ENCODE measurements at places on chromosomes 4 and X.

DNA sequence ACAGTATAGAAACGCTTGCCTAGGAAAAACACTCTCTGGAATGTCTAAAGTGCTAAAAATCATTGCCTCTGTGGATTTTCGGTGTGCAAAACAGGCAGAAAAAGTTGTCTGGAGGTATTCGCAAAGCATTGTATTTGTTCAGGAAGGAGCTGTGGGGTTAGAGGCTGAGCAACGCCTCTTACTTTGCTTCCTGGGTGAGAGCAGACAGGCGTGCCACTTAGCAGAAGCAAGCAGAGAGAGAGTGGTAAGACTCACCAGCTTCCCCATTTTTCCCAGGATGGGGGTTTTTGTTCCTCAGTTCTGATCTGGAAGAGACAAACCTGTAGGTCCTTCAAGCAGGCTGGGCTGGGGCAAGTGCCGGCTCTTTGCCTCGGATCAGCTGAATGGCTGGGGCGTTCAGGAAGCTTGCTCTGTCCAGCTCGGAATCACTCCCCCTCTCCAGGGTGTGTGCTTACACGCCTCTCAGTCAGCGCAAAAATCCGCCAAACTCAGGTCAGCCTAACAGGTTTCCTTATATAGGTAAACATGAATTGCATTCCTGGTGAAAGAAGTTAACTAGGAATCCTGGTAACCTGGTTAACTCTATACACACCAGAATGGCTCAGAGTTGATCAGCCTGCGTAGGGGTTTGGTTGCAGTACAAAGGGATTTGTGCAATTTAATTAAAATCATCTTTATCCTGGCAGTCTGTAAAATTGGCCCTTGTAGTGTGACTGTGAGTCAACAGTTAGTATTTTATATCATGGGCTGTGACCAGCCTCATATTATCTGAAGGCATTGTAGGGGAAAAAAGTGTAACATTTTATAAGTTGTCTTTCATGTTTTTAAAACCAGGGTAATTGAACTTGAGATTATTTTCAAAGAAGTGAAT lies 213.1 kb upstream of the MID1 start:
- DNase-seq = no peak

DNA sequence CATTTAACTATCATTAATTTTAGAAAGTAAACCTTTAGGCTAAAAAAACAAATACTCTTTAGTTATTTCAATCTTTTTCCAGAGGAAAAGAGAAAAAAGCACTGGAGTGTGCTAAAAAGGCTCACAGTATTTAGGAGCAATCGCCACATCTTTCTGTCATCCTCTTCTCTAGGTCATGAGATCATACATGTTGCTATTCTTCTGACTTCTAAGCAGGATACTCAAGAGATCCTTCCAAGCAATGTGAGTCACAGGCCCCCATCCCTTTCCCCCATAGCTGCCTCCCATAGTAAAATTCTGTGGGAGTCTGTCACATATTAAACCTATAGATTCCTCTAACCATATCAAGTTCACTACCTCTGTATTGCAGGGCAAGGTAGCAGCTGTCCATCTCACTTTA lies 7.7 kb downstream of the EDNRA start:
- no peak for DNase-seq

- DNase-seq = no peak
These were observed 5.2 kb upstream of the PCDH10 start for GRCh38 chr4:133143775-133144430.

DNA sequence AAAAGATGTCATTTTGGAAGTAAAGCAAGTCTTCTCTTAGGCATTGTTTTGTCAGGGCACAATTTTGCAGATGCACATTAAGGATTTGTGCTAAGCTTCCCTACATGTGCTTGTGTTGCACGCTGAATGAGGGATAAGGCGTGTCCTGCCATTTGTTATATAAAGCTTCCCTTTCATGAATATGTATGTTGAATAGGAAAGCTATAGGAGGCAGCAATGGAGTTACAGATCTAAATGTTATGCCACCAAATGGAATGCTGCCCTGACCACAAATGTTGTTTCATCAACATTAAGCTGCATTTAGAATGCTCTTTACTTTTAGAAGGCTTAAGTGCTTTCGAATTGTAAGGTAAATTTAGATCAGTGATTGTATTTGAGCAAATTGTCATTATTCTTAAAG lies 20.9 kb downstream of the SGMS2 start:
- no peak for DNase-seq

- no peak for DNase-seq
These were observed 50.1 kb downstream of the GABRG1 start for GRCh38 chr4:46073778-46074177.

GRCh38 chr4:141140391-141141200 lies 7.3 kb upstream of the RNF150 start:
- no peak for DNase-seq

GRCh38 chr4:34139346-34139745 lies 2105.0 kb downstream of the ARAP2 start:
- DNase-seq = no peak

DNA sequence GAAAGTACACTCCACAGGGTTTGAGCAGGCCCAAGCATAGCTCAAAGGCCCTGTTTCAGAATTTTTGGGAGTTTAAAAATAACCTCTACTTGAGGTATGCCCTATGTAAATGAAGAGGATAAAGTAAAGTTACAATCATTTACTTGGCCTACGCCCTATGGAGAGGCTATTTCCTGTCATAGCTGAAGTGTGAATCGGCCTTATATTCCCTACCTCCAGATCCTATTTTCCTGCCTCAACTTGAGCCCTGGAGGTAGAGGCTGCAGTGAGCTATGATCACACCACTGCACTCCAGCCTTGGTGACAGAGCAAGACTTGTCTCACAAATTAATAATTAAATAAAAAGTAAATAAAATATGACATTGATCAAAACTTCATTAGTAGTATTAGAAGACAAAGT lies 11.5 kb upstream of the TXLNG start:
- no peak for DNase-seq

DNA sequence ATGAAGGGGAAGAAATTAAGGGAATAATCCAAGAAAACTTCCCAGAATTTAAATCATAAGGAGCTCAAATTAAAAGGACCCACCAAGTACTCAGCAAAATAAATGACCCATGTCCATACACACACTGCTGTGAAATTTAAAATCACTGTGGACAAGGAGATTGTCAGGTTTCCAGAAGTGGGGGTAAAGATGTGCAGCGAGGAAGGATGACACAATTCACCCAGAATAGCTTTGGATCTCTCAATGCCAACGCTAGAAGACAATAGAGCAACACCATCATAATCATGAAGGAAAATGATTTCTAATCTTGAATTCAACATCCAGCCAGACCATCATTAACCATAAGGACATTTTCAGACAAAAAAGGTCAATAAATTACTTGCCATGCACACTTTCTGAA lies 65.7 kb downstream of the CASK start:
- DNase-seq = no peak

- no peak for DNase-seq
These were observed 59.8 kb downstream of the CASK start for GRCh38 chrX:41863343-41864203.

DNA sequence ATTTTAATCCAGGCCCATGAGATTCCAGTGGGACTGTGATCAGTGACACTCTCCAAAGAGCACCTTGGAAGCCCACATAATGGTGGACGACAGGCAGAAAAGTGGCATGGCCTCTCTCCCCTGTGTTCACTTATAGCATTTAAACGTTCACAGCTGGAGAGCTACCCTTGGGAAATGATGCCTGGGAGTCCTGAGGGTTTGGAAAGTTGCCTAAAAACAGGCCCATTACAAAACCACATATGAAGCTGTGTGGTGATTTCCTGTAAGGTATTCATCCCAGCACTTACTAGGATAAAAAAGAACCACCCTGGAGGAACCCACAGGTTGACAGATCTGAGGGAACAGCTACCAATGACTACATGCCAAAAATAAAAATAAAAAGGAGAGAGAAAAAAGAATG lies 193.2 kb downstream of the RASL11B start:
- DNase-seq = no peak

DNA sequence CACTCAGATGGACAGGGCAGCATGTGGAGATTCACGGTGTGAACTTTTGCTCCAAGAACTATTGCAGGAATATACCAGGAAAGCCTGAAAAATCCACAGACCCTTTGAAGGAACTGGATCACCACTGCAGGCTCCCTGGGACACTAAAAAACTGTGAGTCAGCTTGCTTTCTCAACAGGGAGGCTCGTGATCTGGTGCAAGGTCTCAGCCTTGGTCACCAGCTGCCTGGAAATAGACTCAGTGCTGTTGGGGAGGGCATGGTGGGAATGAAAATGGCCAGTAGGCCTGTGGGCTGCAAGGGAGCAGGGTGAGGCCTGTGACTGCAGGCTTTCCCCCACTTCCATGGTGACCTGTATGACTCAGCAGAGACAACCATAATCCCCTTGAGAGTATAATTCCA lies 426.4 kb upstream of the RPS6KA3 start:
- no peak for DNase-seq

- no peak for DNase-seq
These were observed 63.6 kb downstream of the SMIM20 start for GRCh38 chr4:25977397-25978170.

- DNase-seq = no peak
These were observed 27.9 kb upstream of the PAPSS1 start for GRCh38 chr4:107747748-107748486.

DNA sequence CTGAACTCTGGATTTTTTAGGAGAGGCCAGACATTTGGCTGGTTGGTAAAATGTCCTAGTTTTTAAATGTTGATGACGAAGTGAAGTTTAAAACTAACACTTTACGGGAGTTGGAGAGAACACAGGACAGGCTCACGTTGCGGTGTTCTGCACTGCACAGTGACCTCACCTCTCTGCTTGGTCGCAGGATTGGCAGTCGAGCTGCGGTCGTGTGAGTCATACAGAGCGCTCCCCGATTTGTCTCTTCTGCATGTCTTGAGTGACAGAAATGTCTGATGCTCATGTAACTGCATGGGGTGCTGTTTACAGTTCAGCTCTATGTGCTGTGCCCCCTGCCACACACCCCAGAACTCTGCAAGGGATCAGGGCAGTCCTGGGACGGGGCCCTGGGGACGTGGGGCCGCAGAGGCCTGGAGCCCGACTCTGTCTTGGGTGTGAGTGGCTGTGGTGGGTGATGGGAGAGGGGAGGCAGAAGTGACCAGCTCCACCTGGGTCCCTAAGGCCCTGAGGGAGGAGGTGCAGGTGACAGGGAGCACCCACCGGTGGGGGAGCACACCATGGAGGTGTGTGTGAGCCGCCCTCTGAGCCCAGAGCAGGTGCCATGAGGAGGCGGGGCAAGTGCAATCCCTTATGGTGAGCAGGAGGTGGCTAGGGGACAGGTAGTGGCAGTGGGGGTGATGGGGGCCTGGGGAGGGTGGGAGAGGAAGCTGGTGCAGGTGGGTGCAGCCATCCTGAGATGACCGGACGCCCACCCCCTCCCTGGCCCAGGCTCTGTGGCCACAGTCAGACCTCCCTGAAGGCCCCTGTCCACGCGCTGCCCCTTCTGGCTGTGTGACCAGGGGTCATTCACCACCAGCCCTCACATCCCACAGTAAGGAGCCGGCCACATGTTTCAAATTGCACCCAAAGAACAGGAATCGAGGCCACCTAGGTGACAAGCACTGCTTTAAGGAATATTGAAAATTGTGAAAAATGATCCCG lies 77.9 kb upstream of the ADRA2C start:
- DNase-seq = no peak

DNA sequence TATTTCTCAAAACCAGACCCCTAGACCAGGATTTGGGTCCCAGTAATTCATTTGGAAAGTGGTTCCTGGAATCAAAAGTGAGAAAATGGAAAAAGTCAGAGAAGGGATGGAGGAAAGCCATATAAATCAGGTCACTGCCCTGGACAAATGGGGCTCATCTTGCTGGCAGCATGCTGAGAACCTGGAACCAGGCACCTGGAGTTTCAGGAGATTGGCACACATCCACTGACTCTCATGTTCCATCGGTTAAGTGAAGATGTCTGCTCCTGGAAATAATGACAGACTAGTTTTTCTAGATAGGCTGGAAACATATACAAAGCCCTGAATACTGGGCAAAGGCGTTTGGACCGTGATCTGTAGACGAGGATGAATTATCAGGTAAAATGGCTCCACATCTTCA lies 163.6 kb upstream of the HS3ST1 start:
- no peak for DNase-seq

- DNase-seq = no peak
These were observed 99.9 kb upstream of the ADRA2C start for GRCh38 chr4:3666263-3666662.

GRCh38 chrX:110847334-110847733 lies 51.7 kb upstream of the CHRDL1 start:
- no peak for DNase-seq

- no peak for DNase-seq
These were observed 288.4 kb downstream of the KLHL4 start for GRCh38 chrX:87805829-87806490.

- no peak for DNase-seq
These were observed 45.8 kb upstream of the FBXW7 start for GRCh38 chr4:152581536-152582160.

GRCh38 chrX:78024349-78025059 lies 55.1 kb upstream of the PGAM4 start:
- DNase-seq = no peak

DNA sequence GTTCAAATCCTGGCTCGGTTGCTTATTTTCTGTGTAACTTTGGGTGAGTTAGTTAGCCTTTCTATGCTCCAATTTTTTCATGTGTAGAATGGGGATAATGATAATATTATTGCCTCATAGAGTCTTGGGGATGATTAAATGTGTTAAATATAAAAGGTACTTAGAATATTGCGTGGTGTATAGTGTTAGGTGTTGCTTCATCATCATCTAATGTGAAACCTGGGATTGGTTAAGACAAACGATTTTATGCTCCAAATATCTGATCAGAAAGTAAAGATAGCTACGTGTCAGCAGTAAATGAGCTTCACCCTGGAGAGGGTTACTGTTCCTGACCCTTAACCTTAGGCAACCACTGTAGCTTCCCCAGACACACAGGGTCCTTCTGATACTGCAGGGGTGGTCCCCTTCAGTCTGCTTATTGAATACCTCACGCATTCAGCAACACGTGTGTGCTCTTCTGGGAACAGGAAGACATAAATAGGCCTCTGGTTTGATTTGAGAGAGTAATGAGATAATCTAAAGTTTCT lies 50.1 kb downstream of the GPAT3 start:
- DNase-seq = no peak
